Stimulated activated CD8-positive, alpha-beta memory T cell treated with anti-CD3 and anti-CD28 coated beads, Interleukin-4, amount 100 ng/mL, for 24 hours (primary cell): ENCODE measurements at places on chromosomes 1 and 21.

DNA sequence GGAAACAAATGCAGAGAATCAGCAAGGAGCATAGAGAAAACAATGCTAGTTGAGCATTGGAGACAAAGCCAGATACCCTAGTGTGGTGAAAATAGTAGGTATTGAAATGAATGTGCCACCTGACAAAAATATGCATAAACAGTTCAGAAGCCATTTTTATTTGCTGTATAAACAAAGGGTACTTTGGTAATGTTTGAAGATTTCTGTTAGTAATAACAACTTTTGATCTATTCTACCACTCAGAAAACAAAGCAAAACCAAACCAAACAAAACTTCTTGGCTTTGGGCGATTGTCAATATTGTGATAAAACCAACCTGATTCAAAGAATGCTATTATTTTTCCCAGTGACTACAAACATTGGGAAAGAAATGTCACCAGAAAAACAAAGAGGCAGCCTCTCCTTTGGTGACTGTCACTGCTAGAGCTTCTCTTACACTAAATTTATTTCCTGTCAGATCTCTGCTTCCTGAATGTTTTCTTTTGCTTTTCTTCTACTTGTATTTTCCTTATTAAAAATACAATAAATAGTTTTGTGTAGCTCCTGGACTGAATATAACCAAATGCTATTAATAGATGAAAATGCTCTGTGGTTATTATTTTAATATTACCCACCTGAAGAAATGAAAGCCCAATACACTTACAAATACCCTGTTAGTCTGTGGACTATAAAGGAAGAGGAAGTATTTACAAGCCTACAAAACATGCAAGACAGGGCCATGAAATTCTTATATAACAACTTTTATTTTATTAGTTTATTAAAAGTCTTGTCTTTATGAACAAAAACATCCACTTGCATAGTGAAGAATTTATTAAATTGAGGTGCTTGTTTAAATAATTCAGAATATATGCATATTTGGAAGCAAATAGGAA lies 5.7 kb downstream of the ATP6V1G3 start:
- no peak for DNase-seq

GRCh38 chr1:201329286-201329685 lies 46.0 kb downstream of the PKP1 start:
- DNase-seq: no peak

GRCh38 chr1:38827318-38827717 lies 32.3 kb downstream of the RRAGC start:
- DNase-seq: no peak

- no peak for DNase-seq
These were observed 43.7 kb downstream of the NIBAN1 start for GRCh38 chr1:184930645-184931044.

DNA sequence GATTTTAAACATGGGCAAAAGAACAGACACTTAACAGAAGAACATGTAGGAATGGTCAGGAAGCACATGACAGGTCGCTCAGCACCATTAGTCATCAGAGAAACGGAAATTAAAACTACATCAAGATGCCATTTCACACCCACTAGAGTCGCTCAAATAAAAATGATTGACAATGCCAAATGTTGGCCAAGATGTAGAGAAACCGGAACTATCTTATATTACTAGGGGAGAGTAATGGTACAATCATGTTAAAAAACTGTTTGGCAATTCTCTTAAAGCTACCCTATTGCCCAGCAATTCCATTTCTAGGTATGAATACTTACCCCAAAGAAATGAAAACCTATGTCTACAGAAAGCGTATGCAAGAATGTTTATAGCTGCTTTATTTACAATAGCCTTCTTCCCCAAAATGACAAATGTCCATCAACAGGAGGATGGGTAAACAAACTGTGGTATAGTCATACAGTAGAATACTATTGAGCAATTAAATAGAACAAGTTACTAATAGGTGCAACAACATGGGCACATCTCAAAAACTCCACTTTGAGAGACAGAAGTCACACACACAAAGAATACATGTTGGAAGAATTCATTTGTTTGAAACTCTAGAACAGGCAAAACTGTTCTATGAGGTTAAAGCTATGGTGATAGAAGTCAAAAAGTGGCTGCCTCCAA lies 92.8 kb downstream of the ETS2 start:
- no peak for DNase-seq

- DNase-seq: no peak
These were observed 114.2 kb downstream of the BCAR3 start for GRCh38 chr1:93567255-93567918.

GRCh38 chr1:10888791-10889649 lies 92.6 kb upstream of the CASZ1 start:
- DNase-seq: no peak

GRCh38 chr1:24957016-24957807 lies 27.1 kb upstream of the RUNX3 start:
- DNase-seq: no peak

DNA sequence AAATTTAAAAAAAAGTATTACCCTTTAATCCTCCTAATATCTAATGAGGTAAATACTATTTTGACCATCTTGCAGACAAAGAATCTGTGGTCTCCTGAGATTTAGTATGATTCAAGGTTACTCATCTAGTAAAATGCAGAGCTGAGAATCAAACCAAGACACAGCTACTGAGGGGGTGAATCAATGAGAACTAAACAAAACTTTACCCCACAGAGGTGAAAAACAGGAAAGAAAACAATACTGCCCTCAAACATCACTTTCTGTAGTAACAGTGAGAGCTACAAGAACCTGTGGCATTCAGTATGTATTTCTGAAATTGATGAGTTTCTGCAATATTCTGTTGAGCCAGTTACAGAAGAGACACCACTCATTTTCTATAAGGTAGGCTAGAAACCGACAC lies 85.1 kb downstream of the JAK1 start:
- DNase-seq: no peak

- no peak for DNase-seq
These were observed 234.1 kb upstream of the VAMP3 start for GRCh38 chr1:7536891-7537591.

- no peak for DNase-seq
These were observed 29.9 kb upstream of the CTBS start for GRCh38 chr1:84603941-84604830.

DNA sequence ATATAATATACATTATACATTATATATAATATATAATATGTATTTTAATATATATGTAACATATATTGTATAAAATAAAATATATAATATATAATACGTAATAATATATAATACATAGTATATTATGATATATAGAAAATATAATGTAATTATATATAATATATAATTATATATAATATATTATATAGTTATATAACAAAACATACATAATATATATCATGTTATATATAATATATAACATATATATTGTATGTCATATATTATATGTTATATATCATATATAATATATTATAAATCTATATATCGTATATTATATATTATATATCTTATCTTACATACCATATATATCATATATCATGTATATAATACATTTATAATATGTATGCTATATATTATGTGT lies 248.2 kb upstream of the TPTE start:
- DNase-seq: no peak

- DNase-seq: no peak
These were observed 119.4 kb downstream of the KCNJ15 start for GRCh38 chr21:38376235-38376634.

GRCh38 chr1:19372136-19372514 lies 60.0 kb downstream of the SLC66A1 start:
- DNase-seq: no peak

DNA sequence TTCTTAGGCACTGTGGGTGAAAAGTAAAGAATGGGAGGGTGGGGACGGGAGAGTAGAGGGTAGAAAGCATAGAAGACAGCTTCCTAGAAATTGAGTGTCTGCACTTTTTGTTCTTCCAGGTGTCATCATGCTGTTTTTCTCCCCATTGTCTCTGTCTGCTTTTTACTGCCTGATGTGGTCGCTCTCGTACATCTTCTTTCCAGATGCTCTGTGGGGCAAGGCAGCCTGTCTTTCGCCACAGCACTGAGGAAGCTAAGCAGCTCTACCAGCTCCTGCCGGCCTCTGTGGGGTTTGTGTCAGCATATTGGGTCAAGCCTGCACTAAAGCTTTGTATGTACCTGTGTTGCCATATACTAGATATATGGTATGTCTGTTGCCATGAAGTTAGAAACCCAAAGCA lies 13.2 kb downstream of the TMEM269 start:
- no peak for DNase-seq

- no peak for DNase-seq
These were observed 402.9 kb downstream of the RWDD3 start for GRCh38 chr1:95636897-95637296.

GRCh38 chr1:97791251-97791650 lies 129.6 kb downstream of the DPYD start:
- no peak for DNase-seq

DNA sequence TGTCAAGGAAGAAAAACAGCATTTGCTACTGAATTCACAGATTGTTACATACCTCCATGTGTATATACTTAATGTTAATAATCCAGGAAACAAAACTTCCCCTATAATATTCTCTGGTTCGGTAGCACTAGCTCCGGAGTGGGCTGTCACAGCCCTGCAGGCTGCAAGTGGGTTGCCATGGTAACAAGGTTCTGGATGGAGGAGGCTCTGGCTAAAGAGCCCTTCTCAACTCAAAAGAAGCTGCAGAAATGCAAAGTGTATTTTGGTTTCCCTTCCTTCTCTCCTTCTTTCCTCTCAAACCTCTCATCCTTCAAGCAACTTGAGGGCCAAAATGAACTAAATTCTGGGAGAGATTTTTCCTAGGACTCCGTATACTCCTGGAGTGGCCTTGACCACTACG lies 45.2 kb downstream of the ASTN1 start:
- DNase-seq: no peak

DNA sequence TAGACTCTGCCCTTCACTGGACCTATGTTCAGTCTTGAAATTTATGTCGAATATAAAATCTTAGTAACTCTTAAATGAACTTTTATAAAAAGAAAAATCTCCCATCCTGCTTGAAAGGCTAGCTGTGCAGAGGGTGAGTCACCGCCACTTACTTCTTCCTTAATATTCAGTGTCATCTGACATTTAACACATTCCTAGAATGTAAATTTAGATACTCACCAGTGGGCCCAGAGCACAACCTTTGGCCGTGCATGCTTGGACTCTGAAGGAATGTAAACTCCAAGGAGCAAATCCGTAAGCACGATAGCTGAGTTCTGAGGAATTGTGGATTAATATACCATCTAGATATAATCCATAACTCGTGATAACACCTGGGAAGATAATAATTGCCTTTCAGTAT lies 403.3 kb downstream of the KCTD3 start:
- DNase-seq: no peak

DNA sequence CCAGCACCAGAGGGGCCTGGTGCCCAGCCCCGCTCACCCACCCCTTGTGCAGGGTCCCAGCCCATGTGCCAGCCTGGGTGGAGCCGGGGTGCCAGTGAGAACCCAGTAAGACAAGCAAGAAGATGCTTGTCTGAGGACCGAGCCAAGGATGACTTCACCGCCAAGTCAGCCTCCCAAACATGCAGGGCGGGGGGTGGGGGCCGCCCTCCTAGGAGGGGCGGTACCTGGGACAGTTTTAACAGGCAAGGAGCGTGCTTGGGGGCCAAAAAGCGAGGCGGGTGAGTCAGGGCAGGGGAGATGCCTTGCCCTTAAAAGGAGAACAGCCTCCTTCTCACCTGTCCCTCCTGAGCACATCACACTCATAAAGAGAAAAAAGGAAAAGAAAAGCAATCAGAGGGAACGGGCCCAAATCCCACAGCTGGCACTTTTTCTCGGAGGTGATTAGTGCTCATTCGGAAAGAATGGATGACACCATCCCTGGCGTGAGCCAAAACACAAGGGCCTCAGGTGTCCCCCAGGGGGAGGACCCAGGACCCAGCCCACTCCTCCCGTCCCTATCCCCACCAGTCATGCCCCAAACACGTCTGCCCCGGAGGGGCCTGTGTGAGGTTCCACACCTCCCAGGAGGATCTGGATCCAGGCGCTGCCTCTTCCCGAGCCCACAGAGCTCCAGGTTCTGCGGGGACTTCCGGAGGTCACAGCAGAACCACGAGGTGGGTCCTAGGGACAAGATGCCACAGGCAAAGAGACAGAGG lies 77.6 kb upstream of the IFFO2 start:
- no peak for DNase-seq

DNA sequence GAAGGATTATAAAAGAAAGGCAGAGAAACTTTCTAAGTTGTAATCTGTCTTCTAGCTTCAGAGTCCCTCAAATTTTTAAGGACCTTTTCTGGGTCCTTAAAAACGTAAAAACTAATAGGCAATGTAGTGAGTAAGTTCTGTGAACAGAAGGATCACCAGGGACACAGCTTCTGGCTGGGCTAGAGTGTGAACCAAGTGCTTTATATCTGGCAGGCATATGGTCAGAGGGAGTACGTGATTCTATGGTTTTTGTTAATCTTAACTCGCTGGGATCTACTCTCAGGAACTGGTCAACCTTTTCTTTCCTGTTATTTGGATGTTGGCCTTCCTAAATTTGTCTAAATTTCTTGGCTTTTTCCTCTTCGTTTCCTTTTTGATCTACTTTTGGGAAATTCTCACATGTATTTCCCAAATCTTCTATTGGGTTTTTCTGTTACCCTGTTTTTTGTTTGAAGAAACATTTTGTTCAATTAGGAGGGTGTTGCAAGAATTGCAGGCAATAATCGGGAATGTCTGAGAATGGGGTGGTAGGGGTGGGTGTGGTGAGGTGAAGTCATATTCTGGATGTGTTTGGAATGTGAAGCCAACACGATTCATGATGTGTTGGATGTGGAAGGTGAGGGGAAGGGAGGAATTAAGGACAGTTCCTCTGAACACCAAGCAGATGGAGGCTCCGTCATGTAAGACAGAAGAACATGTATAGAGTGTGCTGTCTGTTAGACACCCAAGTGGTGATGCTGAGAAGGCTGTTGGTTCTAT lies 193.2 kb downstream of the FMN2 start:
- DNase-seq: no peak

DNA sequence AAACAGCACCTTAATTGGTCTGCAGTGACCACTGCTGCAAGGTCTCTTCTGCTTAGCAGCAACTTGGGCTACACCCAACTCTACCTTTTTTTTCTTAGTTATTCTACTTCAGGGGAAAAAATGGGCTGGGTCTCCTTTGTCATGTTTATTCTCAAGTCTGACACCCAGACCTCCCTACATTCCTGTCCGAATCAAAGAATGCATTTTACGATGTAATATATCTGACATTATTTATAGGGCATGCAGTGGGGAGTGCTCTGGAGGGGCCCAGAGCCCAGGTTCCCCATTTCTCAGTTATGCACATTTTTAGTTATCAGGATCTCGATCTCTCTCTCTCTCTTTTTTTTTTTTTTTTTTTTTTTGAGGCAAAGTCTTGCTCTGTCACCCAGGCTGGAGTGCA lies 50.5 kb downstream of the OPTC start:
- no peak for DNase-seq

- DNase-seq: no peak
These were observed 16.8 kb downstream of the GNG4 start for GRCh38 chr1:235632506-235633401.
